Tracheal epithelial cell (primary cell): ENCODE measurements at places on chromosomes 6 and 20. TPM values are rescaled to one million over a fixed set of nuclear protein-coding genes. Genes with fewer than 3 reads are reported as not detected.

Gene CDH26
- total RNA-seq: 0.72 and 2.3 TPM in 2 replicates

Gene ATAT1
- 2.6 and 3.6 TPM in 2 replicates for total RNA-seq

Gene DEF6
- 21.0 and 42.8 TPM in 2 replicates for total RNA-seq

Gene CLIC5
- total RNA-seq: 0.72 TPM in 1 of 2 replicates, not detected in the other

Gene OR10C1
- not detected in 2 replicates for total RNA-seq

Gene VPS52
- 17.5 and 24.1 TPM in 2 replicates for total RNA-seq

Gene SERINC3
- total RNA-seq: 99.0 and 119 TPM in 2 replicates

Gene DDRGK1
- total RNA-seq: 32.8 and 41.4 TPM in 2 replicates

Gene GLP1R
- not detected in 2 replicates for total RNA-seq

Gene FERMT1
- 69.5 and 82.7 TPM in 2 replicates for total RNA-seq

Gene IMPG1
- total RNA-seq: not detected in 2 replicates

Gene MTFR2
- 0.24 and 0.64 TPM in 2 replicates for total RNA-seq

Gene POU5F1
- total RNA-seq: 0.21 and 1.2 TPM in 2 replicates

Gene MYB
- total RNA-seq: under 0.01 and 0.24 TPM in 2 replicates

Gene LY6G6F
- not detected in 2 replicates for total RNA-seq

Gene CALHM6
- 1.3 and 1.4 TPM in 2 replicates for total RNA-seq

Gene ID4
- total RNA-seq: 1.2 and 2.6 TPM in 2 replicates

Gene EEF1A2
- 0.43 and 0.96 TPM in 2 replicates for total RNA-seq

Gene SLC26A8
- total RNA-seq: not detected in 2 replicates

Gene SLC22A2
- total RNA-seq: 3.9 TPM in 1 of 2 replicates, not detected in the other

Gene CFB
- total RNA-seq: 0.64 and 19.0 TPM in 2 replicates

Gene OR2J2
- total RNA-seq: not detected in 2 replicates

Gene AGPAT4
- 3.0 and 9.9 TPM in 2 replicates for total RNA-seq

Gene TP53TG5
- under 0.01 and 0.21 TPM in 2 replicates for total RNA-seq

Gene CCN5
- not detected in 2 replicates for total RNA-seq

Gene TXLNB
- total RNA-seq: not detected in 2 replicates

Gene IPCEF1
- total RNA-seq: under 0.01 TPM in 2 replicates

Gene SLC22A7
- total RNA-seq: not detected in 2 replicates

Gene FGD2
- under 0.01 and 0.48 TPM in 2 replicates for total RNA-seq

Gene LY6G6D
- total RNA-seq: not detected in 2 replicates

Gene TFAP2A
- 7.7 and 11.9 TPM in 2 replicates for total RNA-seq

Gene EMILIN3
- total RNA-seq: not detected in 2 replicates

Gene PGBD1
- total RNA-seq: 2.8 and 3.6 TPM in 2 replicates

Gene CARMIL1
- total RNA-seq: 15.1 and 23.4 TPM in 2 replicates

Gene APOM
- total RNA-seq: 0.96 and 1.3 TPM in 2 replicates

Gene HCRTR2
- not detected in 2 replicates for total RNA-seq

Gene SKIC2
- total RNA-seq: 48.2 and 48.4 TPM in 2 replicates
